ENCODE measurements at places on chromosomes 1 and 21.

GRCh38 chr1:111825217-111825616, 69.5 kb downstream of the DDX20 start:
- DNase-seq = no peak

DNA sequence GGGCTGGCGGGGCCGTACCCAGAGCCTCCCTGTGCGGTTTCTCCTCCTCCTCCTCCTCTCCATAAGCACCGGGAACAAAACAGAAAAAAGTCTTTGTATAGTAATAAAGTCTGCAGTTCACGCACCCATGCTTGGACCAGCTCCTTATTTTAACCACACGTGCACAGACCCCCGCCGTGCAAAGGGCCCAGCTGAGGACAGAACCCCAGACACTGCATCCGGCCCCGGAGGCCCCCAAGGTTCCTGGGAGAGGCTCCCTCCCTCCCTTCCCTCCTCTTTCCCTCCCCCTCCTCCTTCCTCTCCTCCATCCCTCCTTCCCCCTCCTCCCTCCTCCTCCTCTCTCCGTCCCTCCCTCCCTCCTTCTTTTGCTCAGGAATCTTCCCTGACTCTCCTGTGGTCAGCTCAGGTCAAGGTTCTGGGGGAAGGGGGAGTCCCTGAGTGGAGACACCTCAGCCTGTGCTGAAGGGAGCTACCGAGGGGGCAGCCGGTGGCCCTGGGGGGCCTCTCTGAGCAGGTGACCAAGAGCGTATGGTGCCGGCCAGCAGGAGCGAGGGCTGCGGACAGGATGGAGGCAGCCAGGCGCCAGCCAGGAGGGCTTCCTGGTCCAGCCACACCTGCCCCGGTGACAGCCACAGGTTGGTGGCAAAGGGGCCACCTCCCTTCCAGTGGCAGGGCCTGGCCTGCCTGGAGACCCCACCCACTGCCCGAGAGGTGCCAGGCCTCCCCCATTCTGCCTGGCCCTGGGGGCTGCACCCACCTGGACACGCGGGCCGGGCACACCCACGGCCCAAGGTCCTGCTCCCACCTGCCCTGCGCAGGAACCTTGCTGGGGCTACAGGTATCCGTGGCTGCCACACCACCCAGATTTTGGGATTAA, 3.2 kb upstream of the TTLL10 start:
- DNase-seq = peak; percentile 32

DNA sequence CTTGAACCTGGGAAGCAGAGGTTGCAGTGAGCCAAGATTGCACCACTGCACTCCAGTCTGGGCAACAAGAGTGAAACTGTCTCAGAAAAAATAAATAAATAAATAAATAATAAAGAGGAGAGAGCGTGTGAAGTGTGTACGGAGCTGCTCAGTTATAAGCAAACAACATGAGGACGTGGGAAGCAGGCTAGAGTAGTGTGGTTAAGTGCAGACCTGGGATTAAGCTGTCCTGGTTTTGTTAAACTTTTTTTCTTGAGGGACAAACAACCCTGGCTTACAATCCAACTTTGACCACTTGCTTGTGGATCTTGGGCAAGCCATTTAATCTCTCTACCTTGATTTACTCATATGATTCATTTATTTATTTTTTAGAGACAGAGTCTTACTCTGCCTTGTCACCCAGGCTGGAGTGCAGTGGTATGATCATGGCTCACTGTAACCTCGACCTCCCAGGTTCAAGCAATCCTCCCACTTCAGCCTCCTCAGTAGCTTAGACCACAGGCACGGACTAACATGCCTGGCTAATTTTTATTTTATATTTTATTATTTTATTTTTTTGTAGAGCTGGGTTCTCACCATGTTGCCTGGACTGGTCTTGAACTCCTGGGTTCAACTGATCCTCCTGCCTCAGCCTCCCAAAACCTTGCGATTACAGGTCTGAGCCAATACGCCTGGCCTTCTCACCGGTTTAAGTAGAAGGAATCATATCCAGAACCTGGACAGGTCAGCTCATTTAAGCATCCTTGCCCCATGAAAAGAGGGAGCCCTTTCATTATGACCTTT, 52.7 kb downstream of the RPS6KA1 start:
- no peak for DNase-seq

DNA sequence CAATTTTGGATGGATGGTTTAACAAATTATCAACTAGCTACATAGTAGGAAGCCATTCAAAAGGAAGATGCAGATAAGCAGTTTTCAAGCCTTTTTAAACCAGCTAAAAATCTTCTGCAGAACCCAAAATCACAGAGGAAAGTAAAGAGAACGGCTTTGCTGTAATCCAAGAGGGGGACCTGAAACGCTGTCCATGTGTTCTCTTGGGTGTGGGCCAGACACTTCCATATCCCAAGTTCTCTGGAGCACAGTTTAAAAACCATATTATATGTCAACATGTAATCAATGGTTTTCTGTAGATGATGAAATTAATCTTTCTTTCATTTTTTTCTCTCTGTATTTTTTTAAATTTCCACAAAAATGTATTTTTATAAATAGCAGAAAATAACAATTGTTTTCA, 90.5 kb downstream of the SELENOF start:
- DNase-seq = no peak

- DNase-seq = no peak
Observed at GRCh38 chr21:44354001-44354405, 582 bp downstream of the TRPM2 start.

DNA sequence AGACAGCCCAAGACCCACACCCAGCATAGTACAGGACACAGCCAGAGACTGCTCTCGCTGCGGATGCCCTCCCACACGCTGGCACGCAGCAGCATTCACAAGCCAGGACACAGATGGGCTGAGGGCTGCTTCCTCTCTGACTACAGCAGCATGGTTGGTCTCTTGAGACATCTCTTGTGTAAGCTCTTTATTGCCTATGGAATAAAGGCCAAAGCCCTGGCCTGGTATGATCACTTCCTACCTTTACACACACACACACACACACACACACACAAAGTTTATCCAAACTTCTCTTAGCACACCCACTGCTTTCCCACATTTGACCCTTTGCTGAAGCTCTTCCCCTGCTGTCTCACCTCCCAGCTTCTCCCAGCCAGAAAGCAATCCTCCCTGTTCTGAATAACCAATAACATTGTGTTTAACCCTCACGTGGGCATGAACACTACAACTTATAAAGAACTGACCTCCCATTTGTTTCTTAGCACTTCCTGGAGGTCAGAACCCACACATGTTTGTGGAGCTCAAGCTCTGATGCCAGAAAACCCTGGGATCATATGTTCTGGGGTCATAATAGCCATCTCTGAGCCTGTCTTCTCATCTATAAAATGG, 1.2 kb upstream of the LUZP1 start:
- DNase-seq = no peak

- no peak for DNase-seq
Observed at GRCh38 chr1:5721634-5722215, 270.5 kb downstream of the NPHP4 start.

GRCh38 chr1:85199667-85200462, 951 bp downstream of the SYDE2 start:
- no peak for DNase-seq

- no peak for DNase-seq
Observed at GRCh38 chr1:187053876-187054275, 225.1 kb downstream of the PLA2G4A start.

- no peak for DNase-seq
Observed at GRCh38 chr1:187047298-187047697, 218.5 kb downstream of the PLA2G4A start.

GRCh38 chr1:162689745-162690671, 57.7 kb downstream of the DDR2 start:
- no peak for DNase-seq

DNA sequence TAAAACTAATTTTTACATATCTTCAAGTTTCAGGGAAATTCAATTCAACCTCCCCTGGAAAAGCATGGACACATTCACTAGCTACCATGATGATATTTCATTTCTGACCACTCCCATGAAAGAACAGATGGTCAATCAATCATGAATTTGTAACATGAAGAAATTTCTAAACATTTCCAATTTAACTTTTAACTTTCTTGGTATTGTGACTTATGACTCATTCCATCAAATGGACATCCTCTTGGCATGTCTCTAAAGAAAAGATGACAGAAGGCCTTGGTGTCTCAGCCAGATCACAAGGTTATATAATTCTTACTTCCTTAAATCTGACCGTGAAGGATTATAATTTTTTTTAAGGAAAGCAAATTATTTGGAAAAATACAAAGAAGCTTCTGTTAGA, 10.5 kb upstream of the MCOLN3 start:
- DNase-seq = no peak

GRCh38 chr1:116553386-116554115, 17.3 kb downstream of the CD58 start:
- DNase-seq = no peak

DNA sequence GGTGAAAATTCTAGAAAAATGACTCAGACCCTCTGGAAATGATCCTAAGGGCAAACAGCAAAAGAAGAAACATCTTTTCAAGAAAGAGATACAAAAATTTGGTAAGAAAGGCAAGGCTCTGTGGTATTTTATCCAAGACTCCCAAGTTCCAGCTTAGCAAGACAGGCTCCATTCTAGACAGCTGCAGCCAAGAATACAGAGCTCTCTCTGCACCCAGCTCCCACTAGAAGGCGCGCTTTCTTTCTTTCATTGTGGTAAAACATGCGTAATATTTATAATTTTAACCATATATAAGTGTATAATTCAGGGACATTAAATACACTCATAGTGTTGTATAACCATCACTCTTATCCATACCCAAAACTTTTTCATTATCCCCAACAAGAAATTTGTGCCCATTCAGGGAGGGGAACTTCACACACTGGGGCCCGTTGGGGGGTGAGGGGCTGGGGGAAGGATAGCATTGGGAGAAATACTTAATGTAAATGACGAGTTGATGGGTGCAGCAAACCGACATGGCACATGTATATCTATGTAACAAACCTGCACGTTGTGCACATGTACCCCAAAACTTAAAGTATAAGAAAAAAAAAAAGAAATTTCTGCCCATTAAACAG, 2.2 kb upstream of the HFM1 start:
- DNase-seq = no peak

- DNase-seq = no peak
Observed at GRCh38 chr1:241308471-241308870, 48.5 kb downstream of the RGS7 start.

DNA sequence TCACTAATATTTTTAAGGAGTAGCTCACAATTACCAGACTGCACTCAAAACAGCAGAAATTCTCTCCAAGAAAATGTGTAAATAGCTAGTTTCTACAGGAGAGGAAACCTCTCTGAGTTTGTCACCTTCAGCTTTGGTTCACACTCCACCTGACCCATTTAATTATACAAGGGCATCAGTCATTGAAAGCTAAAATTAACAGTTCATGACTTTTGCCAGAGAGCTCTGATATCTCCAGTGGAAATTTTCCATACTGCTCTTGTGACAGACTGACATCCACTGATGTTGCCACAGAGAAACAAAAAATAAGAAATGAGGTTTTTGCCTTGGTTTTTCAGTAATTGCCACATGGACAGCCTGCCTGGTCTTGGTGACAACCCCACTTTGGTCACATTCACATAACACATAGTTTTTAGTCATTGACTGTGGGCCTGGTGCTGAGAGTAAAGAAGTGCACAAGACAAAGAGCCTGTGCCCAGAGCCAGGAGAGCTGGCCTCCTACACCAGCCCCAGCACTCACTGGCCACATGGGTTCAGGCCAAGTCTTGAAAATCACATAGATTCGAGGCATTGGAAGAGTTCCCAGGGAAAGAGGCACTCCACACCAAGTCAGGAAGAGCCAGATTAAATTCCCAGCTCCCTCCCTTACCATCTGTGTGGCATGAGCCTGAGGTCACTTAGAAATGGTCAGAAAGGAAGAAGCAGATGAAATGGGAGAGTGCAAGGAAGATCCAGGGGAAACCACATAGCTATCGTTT, 13.8 kb upstream of the SIM2 start:
- no peak for DNase-seq

DNA sequence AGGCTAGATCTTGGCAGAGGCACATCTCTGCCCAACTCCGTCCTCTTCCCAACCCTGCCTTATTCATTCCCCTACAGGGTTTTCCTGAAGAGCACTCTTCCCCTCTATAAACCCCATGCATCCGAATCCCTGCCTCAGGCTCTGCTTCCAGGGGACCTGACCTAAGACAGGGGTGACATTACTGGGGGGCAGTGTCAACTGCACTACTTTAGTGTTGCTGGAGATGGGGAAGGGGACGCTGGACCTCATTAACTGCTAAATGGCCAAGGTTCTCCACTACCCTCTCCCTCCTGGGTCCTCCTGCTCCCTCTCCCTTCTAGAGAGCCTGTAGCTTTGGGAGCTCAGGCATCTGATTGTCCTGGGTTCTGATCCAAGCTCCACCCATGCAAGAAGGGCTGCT, 126.2 kb downstream of the GRIK3 start:
- DNase-seq = no peak

DNA sequence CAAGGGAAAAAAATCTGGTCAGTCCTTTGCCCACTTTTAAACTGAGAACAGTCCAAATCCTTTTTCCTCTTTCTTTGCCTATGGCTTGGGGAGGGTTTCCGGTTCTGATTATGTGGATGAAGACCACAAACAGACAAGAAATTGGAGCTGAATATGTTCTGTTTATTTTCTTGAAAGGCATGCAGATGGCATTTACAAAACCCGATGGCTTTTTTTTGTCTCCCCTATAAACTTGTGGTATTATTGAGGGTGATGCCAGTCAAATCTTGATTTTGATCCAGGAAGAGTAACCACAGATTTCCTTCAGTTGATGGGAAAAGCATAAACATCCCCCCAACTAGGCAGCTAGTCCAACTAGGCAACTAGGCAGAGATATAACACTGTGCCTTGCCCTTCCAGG, 38.9 kb downstream of the PLPP3 start:
- DNase-seq = no peak

- no peak for DNase-seq
Observed at GRCh38 chr1:224607188-224608148, 8.6 kb upstream of the CNIH3 start.

- no peak for DNase-seq
Observed at GRCh38 chr1:33143698-33144097, 38.1 kb downstream of the TRIM62 start.

DNA sequence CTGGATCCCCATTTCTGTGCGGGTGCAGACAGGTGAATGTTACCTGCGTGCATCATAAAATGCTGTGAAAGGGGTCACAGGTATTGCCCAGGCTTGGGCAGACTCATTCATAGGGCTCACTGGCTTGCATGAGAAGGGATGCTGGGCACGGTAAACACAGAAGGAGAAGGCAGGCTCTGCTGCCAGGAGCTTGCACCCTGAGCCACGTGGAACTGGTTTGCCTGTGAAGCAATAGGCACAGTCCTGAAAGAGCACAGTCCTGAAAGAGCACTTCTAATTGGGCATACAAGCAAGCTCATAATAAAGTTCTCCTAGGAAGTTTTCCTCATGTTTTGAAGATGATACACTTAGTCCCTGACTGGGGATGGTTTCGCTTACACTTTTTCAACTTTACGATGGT, 40.9 kb downstream of the GALNT2 start:
- DNase-seq = no peak

DNA sequence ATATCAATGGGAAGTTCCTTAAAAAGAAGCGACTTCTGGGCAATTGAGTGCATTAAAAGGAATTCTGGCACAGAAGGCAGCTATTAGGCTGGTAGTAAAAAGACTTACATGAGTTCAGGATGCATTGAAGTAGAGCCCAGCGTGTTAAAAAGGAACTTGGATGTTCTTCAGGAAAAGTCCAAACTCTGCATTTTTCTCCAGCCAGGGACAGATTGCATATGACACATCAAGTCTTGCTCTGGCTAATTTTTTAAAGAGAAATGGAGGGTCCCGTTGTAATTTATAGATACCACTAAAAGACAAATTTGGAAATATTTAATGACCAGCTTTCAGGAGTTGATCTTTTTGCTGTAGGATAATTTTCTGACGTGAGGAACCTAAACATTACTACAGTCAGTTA, 1.2 kb downstream of the TPRG1L start:
- no peak for DNase-seq

GRCh38 chr1:206145771-206146290, 28.6 kb upstream of the AVPR1B start:
- no peak for DNase-seq
